ENCODE measurements at places on chromosomes 2 and 18. TPM values are rescaled to one million over a fixed set of nuclear protein-coding genes. Genes with fewer than 3 reads are reported as not detected.

The ATOH8 gene
- 5.8 TPM for total RNA-seq

- DNase-seq = no peak
These were observed 7.5 kb downstream of the SLC9A4 start for GRCh38 chr2:102480285-102481195.

DNA sequence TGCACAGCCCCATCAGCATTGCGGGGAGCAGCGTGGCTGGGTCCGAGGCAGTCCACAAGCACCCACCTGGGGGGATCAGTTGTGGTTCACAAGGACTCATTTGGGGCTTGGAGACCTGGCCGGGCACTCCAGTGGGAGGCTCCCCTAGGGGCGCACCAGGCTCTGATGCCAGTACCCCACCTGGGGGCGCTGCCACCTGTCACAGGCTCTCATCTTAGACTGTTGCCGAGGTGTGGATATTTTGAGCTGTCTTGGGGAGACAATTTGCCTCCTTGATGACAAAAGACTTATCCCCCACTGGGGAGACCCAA, 3.0 kb downstream of the ADRA2B start:
- DNase-seq = no peak

- no peak for DNase-seq
These were observed 3.4 kb downstream of the CYRIA start for GRCh38 chr2:16661936-16662839.

DNA sequence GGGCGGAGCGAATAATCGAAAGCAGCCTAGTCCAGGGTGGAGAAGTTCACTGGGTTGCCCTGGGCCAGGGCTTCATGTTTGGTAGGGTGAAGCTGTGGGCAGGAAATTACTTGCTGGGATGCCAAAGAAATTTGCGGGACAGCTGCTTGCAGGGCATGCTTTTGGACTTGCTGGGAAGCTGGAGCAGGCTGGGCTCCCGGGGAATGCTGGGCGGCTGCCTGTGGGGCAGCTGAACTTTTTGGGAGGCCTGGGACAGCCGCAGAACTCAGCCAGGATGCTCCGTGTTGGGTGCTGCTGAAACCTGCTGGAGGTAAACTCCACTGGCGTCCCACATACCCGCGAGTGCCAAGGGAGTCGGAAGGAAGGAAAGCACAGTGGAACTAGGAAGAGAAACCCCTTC, 31.9 kb downstream of the ASB1 start:
- DNase-seq = no peak

The ERBB4 gene
- total RNA-seq = 41.7 TPM

GRCh38 chr2:8315531-8316165, 366.2 kb upstream of the ID2 start:
- DNase-seq = no peak

- DNase-seq = no peak
These were observed 113.8 kb upstream of the THSD7B start for GRCh38 chr2:136651456-136652010.

DNA sequence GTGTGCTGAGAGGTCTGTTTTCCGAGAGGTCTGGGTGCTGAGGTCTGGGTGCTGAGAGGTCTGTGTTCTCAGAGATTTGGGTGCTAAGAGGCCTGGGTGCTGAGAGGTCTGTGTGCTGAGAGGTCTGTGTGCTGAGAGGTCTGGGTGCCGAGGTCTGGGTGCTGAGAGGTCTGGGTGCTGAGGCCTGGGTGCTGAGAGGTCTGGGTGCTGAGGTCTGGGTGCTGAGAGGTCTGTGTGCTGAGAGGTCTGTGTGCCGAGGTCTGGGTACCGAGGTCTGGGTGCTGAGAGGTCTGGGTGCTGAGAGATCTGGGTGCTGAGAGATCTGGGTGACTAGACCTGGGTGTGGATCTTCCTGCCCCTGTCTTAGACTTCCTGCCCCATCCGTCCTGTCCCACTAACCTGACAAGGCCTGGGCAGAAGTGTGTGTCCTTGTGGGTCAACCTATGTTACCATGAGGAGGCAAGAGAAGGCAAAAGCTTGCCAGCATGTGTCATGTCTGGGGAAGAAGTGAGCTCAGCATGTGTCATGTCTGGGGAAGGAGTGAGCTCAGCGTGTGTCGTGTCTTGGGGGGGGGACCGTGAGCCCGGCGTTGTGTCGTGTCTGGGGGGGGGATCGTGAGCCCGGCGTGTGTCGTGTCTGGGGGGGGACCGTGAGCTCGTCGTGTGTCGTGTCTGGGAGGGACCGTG, 69.3 kb downstream of the KCNG2 start:
- no peak for DNase-seq

DNA sequence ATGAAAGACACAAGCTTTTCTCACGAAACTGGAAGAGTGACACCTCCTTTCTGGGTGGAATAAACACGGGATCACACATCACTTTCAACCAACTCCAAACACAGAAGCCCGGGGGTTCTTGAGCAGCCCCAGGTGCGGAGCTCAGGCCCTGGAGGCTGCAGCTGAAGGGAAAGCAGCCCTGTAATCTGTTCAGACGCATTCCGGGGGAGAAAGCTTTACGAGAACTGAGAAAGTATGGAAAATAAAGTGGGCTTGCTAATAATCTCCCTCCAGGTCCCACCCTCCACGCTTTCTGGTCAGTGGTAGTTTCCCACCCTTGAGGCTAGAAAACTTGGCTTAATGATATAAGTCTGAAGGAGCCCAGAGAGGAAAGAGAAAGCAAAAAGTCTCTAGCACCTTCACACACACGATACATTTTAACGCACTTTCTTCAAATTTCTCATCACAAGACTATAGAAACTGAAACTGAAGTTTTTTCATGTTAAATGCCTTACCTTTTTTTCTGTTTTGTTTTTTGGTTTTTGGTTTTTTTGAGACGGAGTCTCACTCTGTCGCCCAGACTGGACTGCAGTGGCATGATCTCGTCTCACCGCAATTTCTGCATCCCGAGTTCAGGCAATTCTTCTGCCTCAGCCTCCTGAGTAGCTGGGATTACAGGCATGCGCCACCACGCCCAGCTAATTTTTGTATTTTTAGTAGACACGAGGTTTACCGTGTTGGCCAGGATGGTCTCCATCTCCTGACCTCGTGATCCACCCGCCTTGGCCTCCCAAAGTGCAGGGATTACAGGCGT, 141.3 kb downstream of the AFF3 start:
- no peak for DNase-seq

GRCh38 chr18:35454803-35455202, 43.0 kb downstream of the INO80C start:
- no peak for DNase-seq

- no peak for DNase-seq
These were observed 1824.3 kb upstream of the CELF4 start for GRCh38 chr18:39389800-39390379.

DNA sequence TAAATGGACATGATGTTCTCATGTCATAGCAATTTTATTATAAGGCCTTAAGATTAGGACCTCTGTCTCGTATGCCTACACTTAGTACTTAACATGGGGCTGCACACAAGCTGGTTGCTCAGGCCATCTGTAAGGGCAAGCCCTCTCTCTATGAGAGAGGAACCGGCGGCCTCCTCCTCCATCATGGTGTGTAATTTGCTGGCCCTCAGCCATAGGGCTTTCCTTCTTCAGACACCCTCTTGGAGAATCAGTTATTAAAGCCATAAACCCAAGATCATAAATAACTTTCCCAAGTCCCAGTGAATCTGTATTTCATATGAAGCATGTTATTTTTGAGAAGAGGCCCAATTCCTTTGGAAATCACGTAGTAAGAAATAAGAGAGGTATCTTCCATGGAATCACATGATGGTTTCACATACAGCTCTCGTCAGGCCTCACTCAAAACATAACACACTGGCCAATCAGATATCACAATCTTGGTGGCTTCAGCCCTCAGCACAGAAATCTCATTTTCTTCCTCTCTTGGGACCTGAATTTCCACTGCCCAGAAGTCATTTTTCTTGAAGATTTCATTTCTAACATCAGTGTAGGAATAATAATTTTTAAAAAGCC, 92.6 kb downstream of the RDH14 start:
- DNase-seq = no peak
